ENCODE measurements at places on chromosomes 5 and 9.

GRCh38 chr5:142902186-142902965 is 132.2 kb downstream of the ARHGAP26 start:
- no peak for DNase-seq

DNA sequence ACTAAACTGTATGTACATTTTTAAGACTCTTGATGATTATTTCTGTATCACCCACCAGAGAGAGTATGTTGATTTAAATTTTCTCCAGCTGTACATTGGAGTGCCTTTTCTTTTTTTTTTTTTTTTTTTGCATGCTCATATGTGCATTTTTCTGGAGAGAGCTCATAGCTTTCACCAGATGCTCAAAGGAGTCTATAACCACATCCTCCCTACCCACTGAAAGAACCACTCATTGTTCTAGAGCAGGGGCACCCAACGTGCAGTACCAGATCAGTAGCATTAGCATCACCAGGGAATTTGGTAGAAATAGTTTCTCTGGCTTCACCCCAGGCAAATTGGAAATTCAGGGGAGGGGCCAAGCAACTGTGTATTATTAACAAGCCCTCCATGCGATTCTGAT is 53.9 kb upstream of the TMEM171 start:
- DNase-seq, result peak; percentile 32

GRCh38 chr5:106873568-106873967 is 797.2 kb downstream of the EFNA5 start:
- DNase-seq, result peak; percentile 5

DNA sequence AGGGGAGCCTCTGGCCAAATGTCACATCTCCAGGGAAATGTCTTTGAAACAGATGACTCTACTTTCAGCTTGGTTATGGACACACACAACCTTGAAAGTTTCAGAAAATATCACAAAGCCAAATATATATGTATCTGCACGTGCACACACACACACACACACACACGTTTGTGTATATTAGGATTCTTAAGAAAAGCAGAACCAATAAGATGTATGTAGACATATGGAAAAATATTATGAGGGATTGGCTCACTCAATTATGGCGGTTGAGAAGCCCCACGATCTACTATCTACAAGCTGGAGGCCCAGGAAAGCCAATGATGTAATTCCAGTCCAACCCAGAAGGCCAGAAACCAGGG is 194.9 kb downstream of the PALM2AKAP2 start:
- no peak for DNase-seq

- peak; percentile 98 for DNase-seq
Observed at GRCh38 chr9:137083394-137084004, 3.3 kb upstream of the MAN1B1 start.

GRCh38 chr5:34656001-34656699 is at the start of gene RAI14:
Gene RAI14, plus strand, starts transcription at chr5:34656328. Its CDS starts 30,592 bp downstream, at chr5:34686920.
- peak; percentile 89 for DNase-seq

GRCh38 chr9:72257814-72258213 is 107.2 kb downstream of the ZFAND5 start:
- DNase-seq, result peak; percentile 77

DNA sequence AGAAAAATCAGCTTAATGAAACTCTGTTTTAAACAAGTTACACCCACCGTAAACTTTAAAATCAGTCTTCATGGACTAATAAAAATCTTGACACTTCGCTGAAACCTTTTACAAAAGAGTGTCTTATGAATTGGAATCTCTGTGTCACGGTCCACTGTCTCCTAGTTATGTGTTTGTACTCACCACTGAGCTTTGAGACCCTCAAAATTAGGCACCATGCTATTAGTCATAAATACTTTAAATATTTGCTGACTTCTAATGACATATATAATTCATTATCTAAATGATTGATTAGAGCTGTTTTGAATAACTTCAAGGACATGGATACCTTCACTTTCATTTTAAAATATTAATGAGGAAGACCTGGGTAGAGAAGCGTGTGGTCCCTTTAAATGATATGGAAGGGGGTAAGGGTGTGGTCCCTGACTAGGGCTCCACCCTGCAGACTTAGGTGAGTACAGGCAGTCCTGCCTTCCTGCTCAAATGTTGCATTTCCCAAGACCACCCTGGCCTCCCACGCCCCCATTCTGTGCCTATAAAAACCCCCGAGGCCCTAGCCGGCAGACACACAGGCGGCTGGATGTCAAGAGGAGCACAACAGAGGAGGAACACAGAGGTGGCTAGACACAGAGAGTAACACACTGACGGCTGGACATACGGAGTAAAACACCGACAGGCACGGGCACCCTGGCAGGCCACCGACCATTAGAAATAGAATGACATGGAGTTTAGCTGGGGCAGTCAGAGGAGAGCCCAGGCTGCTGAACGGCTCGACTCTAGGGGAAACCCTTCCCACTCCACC is 179.0 kb upstream of the CDH9 start:
- DNase-seq, result no peak

DNA sequence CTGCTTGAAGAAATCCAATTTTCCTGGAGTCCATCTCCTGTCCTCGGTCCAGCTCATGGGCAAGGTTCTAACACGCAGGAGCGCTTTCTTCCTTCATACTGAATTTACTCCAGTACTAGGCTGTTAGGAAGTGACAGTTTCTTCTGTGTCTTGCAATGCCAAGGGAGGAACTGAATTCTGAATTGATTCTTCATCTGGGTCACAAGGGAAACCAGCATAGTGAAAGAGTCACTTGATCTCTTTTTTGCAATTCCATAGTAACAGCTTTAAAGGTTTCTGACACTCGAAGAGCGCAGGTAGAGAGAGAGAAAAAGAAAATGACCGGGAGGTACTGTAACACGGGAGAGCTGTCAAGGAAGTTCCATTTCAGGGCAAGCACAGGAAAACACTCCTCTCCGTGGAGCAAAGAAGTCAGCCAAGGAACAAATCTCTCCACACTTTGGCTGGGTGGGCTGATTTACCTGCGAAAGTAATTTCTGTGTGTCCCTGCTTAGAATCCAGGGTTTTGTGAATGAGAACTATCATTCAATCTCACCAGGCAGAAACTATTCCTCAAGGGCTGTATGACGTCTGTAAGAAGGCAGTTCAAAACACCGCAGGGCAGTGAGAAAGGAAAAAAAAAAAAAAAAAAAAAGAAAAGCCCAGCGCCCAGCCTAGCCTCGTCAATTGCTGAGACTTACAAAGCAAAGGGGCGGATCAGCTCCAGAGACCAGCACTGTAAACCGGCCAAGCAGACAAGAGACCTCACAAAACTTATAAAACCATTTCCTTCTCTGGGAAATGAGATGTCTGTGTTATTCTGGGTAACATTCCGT is 617.8 kb downstream of the PDE4D start:
- peak; percentile 90 for DNase-seq

DNA sequence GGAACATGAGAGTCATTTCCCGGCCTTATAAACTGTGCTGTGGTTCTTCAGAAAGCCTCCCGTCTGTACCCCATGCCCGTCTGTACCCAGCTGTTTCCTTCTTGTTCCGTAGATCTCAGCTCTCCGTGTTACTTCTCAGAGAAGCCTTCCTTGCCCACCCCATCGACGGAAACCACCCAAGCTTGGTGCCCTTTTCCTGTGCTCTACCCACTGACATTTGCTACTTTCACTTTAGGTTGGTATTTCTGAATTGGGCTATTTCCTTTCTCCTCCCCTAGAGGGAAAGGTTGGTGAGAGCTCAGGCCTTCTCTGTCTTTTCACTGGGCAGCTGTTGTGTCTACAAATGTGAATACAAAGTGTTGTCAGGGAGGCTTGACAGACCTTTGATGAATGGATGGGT is 764.5 kb upstream of the ADAMTS16 start:
- no peak for DNase-seq

DNA sequence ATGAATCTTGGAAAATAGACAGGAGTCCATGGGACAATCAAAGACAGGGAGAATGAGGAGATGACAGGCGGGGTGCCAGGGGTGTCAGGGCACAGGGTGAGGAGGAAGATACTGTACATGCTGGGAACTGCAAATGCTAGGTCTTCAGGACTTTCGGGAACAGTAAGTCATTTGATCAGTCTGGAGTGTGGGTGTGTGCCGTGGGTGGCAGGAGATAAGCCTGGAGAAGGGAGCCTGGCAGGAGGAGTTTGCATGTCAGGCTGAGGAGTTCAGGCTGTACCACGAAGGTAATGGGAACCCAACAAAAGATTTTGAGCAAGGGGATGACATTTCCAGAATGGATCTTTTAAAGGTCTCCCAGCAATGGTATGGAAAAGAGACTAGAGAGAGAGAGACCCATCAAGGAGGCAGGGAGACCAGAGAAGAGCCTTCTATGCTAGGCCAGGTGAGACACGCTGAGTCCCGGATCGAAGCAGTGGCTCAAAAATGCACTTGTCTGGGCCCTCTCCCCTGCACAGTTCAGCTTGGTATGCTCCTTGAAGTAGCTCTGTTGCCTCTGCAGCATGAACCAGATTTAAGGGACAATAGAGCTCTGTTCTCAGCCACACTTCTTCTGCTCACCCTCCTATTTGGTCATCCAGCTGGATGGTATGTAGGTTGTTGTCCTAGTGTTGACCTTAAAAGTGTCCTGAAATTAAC is 77.0 kb upstream of the FER start:
- DNase-seq, result no peak

DNA sequence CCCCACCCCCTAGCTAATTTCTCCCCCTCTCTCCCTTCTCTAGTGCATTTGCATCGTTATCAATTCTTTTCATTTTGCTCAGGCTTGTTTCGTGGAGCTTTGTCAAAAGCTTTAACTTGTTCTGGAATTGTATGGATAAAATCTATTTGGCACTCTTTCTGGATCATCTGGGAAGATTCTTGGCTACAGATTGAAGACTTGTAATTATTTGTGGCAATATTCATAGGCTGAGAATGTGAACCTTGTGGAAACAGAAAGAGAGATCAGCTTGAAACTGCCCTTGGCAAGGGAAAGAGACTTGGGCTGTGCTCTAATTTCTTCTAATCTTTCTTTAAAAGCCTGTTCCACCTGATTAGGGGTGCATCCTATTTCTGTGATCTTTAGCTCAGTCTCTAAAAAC is 340.6 kb upstream of the DAB2 start:
- DNase-seq, result peak; percentile 37

- DNase-seq, result peak; percentile 58
Observed at GRCh38 chr5:138544181-138545134, 1.4 kb upstream of the ETF1 start.

GRCh38 chr5:157469073-157469472 is 9.1 kb downstream of the NIPAL4 start:
- no peak for DNase-seq
